Activated CD4-positive, alpha-beta T cell treated with anti-CD3 and anti-CD28 coated beads, Interleukin-2, amount 10 ng/mL, durations not matched to agents 24 days and 14 days (primary cell): ENCODE measurements at places on chromosomes 16 and 17.

- DNase-seq: no peak
Measured at GRCh38 chr16:30406795-30407101, 658 bp upstream of the ZNF771 start.

- DNase-seq: no peak
Measured at GRCh38 chr16:1687427-1688316, 9.6 kb downstream of the JPT2 start.

DNA sequence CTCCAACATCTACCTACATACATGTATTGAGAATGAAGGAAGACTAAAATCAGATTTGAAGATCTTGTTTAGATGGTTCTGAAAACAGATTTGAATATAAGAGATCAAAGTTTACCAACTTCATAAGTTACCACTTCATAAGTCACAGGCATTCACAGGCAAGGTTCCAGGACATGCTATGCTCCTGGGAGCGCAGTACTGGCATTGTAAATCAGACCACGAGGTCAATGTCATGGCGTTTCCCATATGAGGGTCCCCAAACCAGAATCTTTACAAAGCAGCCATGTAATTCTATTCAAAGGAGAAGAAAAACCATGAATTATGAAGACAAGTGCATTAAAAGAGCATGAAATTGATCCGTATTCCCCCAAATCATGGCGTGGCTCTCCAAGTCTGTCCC is 3.0 kb downstream of the CDH11 start:
- DNase-seq: no peak

GRCh38 chr16:31090540-31090939 is 1.8 kb upstream of the PRSS53 start:
- no peak for DNase-seq

- no peak for DNase-seq
Measured at GRCh38 chr16:1602285-1602684, 9.6 kb downstream of the IFT140 start.

- no peak for DNase-seq
Measured at GRCh38 chr16:27458258-27458657, 56.3 kb downstream of the IL21R start.

DNA sequence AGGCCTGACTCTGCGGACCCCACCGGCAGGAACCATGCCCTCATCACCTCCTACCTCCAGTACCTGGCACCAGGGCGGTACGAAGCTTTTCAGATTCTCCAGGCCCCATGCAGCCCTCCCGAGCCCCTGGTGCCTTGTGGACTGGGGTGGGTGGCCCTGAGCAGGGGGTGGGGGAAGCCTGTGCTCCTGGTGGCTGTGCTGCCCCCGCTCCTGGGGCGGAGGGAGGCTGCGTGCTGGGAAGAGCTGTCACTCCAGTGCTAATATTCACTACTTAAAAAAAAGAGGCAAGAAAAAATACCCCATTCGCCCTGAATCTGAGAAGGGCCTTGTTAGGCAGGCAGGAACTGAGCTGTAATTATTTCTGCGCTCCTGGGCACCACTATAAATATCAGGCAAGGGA is 111.8 kb downstream of the ENGASE start:
- DNase-seq: no peak

- no peak for DNase-seq
Measured at GRCh38 chr17:78532311-78532710, 44.9 kb downstream of the DNAH17 start.

DNA sequence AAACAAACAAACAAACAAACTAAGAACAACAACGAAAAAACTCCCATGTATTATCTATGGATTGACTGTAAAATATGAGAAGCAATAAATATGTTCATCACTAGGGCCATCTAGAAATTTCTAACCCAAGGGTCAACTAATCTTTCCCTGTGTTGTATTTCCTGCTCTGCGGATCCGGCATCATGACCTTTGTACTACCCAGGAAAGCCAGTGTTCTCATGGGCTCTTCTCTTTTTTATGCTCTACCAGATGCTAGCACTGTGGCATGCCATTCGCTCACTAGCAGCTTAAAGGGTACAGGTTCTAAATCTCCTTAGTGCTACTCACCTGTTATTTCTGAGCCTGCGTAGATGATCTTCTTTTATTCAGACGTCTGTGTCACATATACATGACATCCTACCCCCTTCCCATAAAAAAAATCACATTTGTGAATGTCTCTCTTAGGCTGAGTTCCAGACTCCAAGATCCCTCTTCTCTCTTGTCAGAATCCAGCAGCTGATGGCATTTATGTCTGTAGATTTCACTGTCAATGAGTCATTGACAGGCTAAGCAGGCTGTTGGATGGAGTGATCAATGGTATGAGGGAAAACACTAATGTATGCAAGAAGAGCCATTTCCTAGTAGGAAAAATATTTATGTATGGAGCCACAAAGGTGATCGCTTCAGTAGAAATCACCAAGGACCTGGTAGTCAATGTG is 100.0 kb downstream of the WWOX start:
- DNase-seq: no peak

- DNase-seq: no peak
Measured at GRCh38 chr17:16945663-16946218, 26.2 kb downstream of the TNFRSF13B start.

DNA sequence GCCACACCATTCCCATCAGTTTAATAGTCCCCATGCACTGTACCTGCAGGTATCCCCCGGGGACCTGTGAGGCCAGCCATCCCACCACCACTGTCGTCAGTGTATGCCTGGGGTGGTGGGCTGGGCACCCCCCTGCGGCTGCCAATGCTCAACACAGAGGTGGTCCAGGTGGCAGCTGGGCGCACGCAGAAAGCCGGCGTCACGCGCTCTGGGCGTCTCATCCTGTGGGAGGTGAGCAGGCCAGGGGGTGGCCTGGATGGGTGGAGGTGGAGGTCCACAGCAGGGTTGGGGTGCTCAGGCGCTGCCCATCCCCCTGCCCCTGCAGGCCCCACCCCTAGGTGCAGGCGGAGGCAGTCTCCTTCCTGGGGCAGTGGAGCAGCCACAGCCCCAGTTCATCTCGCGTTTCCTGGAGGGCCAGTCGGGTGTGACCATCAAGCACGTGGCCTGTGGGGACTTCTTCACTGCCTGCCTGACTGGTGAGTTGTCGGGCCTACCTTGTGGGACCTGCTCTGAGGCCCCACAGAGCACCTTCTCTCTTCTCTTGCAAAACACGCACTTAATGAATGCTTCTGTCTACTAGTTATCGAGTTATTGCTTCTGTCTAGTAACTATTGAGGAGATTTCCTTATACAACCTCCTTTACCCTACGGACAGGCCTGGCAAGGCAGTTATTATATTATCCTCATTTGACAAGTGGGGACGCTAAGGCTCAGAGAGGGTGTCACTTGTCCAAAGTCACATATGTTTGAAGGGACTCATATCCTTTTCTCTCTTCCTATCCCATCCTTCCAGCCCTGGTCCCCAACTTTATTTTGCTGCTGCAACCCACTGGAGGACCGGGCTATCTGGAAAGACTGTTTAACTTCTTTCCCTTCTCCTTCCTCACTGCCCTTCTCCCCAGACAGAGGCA is 5.8 kb upstream of the TRAF4 start:
- peak; percentile 57 for DNase-seq

DNA sequence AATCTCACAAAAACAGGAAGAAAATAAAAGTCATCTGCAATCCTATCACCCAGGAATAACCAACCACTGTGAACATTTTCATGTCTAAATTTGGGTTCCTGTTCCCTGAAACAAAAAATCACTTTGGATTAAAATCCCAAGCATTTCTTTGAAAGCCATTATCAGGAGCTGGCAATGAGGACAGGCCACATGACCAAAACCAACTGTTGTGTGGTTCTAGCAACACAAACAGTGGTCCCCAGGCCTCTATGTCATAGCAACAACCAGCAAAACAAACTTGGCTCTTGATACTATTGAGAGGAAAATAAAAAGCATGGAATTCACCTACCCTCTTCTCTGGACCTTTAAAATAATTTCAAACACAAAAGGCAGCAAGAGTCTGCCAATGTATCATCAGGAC is 252.5 kb downstream of the SLC39A11 start:
- no peak for DNase-seq

- no peak for DNase-seq
Measured at GRCh38 chr17:42131232-42131631, 8.6 kb downstream of the HSPB9 start.

GRCh38 chr17:17445296-17445924 is 31.4 kb upstream of the MED9 start:
- DNase-seq: no peak

DNA sequence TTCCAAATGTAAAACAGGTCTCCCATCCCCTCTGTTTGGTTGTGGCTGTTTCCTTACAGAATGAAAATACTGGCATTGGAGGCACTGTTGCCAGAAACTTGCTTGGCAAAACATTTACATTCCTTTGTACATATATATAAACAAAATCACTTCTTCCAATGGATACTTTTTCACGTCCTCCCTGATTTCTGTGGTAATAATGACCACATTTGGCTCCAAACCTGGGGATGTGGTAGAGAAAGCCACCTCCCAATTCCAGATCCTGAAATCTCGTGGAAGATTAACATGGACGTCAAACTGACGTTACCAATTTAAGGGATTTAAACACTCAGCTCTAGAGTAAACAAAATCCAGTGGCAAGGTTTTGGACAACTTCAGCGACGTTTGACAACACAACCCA is 370.8 kb upstream of the ZFHX3 start:
- DNase-seq: no peak

GRCh38 chr16:30186782-30187555 is 3.6 kb downstream of the CORO1A start:
- peak; percentile 96 for DNase-seq

GRCh38 chr16:6258056-6258455 is 1074.6 kb upstream of the RBFOX1 start:
- no peak for DNase-seq

DNA sequence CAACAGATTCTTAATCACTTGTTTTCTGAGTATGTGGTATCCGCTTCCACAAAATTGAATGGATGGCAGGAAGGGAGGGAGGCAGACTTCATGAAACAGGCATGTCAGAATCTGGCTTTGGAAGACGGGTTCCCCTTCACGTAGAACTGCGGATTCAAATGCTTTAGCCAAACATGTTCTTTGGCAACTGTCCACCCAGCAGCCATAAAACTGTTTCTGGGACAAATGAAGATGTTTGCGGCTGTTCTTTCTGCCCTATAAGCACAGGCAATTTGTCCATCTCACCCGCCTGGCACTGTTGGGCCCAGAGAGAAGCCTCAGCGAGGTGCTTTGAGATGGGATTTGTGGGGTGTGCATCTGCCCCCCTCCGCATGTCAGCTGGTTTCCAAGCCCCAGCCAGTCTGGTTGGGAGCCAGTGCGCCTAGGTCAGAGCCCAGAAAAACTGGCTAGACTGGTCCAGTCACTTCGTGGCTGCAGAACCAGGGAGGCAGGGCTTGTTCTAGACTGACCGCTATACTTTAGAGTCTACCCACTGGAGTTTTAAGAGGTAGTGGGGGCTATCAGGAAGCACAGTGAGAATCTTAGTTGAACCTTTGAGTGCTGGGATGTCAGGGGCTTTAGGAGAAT is 6.3 kb downstream of the CRHR1 start:
- DNase-seq: no peak

- DNase-seq: no peak
Measured at GRCh38 chr17:49015924-49016774, 19.0 kb downstream of the IGF2BP1 start.

DNA sequence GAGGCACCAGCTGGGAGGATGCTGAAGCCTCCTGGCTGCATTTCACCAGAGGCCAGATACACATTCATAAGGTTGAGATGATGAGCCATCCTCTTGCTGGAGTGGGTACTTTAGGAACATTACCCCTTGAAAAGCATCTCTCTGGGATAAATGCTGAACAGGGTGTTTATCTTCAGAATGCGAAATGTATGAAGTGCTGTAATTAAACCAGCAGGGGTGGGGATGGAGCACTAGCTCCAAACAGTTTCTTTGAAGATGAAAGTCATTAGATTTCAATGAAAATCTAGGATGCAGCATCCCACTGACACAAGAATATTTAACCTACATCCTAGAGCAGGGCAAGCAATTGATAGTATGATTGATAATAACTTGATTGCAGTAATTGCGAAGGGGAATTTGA is 158.1 kb downstream of the CYLD start:
- DNase-seq: no peak

DNA sequence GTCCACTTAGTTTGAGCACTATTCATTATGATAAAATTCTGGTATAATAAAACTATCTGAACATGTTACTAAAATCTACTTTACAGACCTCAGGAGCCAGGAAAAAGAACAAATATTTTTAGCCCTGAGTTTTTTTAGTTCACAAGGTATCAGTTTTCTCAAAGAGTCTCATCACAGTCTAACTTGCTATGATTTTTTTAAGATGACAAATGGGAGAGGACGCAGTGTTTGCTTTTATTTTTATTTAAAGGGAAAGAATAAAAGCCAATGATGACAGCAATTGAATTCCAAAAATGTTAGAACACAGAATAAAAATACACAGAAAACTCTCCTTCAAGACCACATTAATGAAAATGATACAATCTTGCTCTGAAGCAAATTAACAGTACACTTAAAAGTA is 7.4 kb downstream of the MED13 start:
- DNase-seq: no peak

DNA sequence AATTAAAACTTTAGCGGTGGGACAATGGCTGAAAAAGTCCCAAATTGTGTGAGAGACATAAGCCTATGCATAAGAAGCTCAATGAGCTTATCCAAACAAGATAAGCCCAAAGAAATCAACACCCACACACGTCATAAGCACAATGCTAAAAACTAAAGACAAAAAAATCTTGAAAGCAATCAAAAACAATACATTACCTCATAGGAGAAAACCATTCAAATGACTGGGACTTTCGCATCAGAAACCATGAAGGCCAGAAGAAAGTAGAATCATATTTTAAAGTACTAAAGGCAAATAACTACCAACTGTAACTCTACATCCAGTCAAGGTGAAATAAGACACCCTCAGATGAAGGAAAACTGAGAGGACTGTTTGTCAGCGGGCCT is 50.2 kb downstream of the ZCCHC14 start:
- DNase-seq: no peak

GRCh38 chr16:57643147-57643874 is 14.9 kb downstream of the ADGRG1 start:
- DNase-seq: no peak

DNA sequence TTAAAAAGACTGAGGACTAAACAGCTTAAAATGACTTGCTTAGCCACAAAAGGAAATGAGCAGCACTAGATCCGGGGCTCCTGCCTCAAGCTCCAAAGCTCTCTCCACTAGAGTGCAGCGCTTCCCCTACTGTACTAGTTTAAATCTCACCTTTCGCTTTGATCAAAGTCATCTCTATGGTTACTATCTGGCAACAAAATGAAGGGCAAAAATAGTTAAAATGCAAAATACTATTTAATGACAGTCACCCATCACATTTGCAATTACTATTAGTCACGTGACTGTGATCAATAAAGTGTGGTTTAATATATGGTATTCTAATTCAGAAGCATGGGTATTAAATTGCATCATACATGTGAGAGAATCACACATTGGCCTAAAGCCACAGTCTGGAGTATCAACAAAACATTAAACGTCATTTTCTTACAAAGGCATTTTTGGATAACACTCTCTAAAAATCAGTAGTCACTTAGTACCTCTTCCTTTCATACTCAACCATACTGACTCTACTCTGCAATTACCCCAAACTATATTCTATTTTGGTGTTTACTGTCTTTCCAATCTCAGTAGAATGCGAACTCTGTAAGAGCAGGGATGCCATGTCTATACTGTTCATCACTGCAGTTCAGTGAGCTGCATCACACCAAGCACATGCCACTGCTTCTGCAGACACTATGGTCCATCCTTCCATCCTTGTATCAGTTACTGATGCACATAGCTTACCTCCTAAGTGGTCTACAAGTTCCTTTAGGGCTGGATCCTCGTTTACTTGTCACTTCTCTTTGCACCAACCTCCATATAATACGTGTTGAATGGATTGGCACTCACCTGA is 6.2 kb downstream of the PSMD12 start:
- DNase-seq: peak; percentile 85

- no peak for DNase-seq
Measured at GRCh38 chr17:57582881-57583756, 162.0 kb downstream of the CCDC182 start.
